ENCODE measurements at places on chromosomes 12 and 14.

- DNase-seq = peak; percentile 35
These were observed 10.6 kb upstream of the MAP4K5 start for GRCh38 chr14:50542941-50543418.

DNA sequence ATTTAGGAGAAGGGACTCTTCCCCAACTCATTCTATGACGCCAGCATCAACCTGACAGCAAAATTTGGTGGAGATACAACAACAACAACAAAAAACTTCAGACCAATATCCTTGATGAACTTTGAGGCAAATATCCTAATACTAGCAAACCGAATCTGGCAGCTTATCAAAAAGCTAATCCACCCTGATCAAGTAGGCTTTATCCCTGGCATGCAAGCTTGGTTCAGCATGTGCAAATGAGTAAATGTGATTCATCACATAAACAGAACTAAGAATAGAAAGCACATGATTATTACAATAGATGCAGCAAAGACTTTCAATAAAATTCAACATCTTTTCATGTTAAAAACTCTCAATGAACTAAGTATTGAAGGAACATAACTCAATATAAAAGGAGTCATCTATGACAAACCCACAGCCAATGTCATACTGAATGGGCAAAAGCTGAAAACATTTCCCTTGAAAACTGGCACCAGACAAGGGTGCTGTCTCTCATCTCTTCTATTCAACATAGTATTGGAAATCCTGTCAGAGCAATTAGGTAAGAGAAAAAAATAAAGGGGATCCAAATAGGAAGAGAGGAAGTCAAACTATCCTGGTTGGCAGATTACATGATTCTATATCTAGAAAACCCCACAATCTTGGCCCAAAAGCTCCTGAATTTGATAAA, 233.3 kb downstream of the CCDC59 start:
- DNase-seq = no peak

DNA sequence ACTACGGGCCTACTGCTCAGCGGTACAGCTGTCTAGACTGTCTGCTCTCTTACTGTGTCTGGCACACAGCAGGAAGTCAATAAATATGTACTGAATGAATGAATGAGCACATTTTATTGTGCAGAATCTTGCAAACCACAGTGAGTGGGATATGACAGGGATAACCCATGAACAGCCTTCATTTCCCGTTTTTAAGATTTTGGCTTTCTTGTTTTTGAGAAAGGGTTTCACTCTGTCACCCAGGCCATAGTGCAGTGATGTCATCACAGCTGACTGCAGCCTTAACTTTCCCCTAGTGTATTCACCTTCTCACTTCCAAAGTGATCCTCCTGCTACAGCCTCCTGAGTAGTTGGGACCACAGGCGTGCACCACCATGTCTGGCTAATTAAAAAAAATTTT, 203.1 kb downstream of the AEBP2 start:
- no peak for DNase-seq

GRCh38 chr12:57765698-57766463, 997 bp downstream of the CYP27B1 start:
- no peak for DNase-seq

DNA sequence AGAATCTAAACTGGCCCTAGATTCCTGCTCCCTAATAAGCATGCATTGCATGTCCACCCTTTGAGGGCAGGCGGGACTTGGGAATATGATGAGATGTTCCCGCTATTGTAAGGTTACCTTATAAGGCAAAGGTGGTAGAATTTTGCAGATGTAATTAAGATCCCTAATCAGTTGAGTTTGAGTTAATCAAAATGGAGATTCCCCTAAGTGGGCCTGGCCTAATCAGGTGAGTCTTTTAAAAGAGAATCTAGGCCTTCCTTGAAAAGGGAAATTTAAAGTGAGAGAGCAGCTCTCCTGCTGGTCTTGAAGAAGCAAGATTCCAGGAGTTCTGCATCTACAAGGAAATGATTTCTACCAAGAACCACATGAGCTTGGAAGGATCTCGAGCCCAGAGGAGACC, 83.4 kb downstream of the DICER1 start:
- no peak for DNase-seq

GRCh38 chr14:91140672-91141071, 26.8 kb downstream of the DGLUCY start:
- no peak for DNase-seq

DNA sequence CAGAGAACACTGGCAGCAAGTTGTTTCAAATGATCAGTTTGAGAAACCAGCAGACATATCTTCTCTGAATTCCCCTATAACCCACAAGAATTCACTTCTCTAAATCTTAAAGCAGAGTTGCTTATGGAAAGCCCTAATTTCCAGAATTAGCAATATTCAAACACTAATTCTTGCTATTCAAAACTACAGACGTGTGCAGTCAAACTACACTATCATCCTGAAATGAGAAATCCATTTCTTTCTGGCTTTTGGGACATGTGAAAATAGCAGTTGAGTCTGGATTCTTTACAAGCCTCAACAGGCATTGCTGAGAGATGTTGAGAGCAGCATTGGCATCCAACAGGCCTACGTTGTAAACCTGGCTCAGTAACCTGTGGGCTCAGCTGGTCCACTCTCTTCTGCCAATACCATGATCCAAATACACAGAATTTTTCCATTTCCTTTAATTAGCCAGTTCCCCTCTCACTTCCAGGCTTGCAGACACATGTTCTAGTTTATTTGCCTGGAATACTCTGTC, 74.6 kb upstream of the TMTC1 start:
- no peak for DNase-seq

DNA sequence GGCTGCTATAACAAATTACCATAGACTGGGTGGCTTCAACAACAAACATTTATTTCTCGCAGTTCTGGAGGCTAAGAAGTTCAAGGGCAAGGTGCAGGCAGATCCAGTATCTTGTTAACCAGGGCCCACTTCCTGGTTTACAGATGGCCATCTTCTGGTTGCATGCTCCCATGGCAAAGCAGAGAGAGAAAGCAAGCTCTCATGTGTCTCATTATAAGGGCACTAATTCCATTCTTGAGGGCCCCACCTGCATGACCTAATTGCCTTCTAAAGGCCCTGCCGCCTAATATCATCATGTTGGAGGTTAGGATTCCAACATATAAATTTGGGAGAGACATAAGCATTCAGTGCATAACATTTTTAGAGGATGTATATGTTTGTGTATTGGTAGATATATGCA, 280.1 kb upstream of the TMPO start:
- DNase-seq = no peak

DNA sequence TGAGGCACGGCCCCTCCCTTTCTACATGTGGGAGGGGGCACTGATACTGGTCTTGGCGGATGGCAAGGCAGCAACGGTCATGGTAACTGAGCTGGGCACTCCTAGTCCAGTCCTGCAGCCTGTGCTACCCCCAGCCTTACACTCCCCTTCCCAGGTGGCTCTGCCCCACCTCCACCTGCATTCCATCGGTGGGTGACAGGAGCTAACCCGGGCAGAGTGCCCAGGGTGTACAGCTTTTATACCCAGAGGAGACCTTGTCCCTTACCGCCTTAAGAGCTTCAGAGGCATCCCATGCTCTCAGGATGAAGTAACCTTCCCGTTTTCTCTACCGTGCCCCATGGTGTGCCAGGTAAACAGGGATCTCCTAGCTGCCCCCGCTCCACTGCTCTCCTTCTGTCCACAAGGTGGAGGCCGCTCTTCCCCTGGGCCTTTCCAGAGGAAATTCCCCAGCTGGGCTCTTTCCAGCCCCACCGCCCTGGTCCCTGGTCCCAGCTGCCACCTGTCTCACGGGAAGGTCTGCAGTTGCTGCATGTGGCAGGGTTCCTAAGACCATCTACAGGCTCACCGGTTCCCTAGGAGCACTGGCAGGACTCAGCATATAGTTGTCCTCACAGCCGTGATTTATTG, 20.5 kb downstream of the BRI3BP start:
- DNase-seq = no peak

DNA sequence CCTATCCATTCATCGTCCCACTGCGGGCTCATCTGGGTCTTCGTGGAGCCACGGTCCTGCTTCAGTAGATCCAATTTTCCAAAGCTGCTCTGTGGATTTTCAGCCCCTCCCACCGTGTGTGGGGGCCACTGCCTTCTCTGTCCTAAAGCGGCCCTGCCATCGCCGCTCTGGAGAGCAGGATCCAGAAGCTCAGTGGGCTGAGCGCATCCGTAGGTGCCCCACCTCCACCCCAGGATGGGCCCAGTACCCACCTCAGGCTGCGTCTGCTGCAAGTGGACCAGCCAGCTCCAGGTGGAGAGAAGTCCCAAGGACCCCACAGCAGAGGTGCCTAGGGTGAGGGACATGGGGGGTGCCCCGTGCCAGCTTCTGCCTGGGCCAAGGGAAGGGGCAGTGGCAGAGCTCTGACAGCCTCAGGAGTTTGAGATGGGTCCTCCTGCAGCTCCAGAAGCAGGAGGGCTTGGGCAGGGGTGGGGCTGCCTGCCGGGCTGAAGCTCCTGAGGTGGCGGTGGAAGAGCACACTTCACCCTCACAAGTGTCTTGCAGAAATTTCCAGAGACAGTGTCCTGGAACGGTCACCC, 148.1 kb upstream of the C14orf180 start:
- no peak for DNase-seq

DNA sequence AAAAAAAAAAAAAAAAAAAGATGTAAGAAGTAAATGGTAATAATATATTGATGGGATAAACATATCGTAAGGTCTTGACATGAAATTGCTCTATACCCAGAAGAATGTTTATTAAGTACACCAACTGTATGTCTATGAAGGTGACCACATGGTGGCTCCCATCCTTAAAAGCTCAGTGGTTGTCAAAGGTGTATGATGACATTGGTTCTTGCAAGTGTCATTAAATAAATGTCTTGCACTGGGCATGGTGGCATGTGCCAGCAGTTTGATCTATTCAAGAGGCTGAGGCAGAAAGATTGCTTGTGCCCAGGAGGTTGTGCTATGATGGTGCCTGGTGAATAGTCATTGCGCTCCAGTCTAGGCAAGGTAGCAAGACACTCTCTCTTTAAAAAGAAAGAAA, 10.4 kb downstream of the CCT2 start:
- no peak for DNase-seq

DNA sequence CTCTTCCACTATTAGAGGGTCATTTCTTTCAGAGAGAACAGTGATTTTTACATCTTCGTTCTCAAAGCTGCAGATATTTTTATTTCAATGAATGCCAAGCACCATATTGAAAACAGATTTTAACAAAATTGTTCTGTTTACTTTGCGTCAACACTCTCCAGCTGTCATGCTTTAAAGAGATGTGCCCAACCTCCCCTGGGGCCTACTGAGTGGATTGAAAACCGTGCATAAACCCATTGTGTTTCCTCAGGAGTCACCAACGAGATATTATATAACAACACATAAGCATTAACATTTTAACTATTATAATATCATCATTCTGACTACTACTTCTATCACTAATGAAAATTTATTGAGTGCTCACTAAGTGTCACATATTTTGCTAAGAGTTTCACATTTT, 81.6 kb downstream of the MYF5 start:
- no peak for DNase-seq

GRCh38 chr12:55142669-55143565, 16.7 kb downstream of the OR9K2 start:
- peak; percentile 64 for DNase-seq

- no peak for DNase-seq
These were observed 422.3 kb downstream of the FUT8 start for GRCh38 chr14:65834812-65835211.

- DNase-seq = no peak
These were observed 15.7 kb downstream of the MLXIP start for GRCh38 chr12:122094137-122094734.

DNA sequence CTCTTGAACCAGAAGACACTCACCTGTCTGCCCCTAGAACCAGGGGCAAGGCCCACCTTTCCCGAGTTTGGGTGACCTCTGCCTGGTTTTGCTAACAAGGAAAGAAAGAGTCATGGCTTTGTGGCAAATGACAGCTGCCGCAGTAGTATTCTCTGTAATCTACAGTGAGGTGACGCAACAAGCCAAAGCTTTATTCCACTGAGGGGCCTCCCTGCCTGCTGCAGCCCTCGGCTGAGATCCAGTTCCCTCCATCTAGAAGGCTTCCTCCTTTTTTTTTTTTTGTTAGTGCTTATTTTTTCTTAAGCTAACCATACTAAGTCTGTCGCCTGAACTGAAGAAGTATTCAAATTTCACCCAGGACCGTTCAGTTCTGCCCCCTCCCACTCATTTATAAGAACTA, 142.3 kb upstream of the TMCC3 start:
- no peak for DNase-seq

GRCh38 chr14:96634481-96634880, 132.3 kb downstream of the PAPOLA start:
- DNase-seq = no peak

GRCh38 chr12:83408146-83408545, 721.4 kb downstream of the TMTC2 start:
- DNase-seq = no peak

DNA sequence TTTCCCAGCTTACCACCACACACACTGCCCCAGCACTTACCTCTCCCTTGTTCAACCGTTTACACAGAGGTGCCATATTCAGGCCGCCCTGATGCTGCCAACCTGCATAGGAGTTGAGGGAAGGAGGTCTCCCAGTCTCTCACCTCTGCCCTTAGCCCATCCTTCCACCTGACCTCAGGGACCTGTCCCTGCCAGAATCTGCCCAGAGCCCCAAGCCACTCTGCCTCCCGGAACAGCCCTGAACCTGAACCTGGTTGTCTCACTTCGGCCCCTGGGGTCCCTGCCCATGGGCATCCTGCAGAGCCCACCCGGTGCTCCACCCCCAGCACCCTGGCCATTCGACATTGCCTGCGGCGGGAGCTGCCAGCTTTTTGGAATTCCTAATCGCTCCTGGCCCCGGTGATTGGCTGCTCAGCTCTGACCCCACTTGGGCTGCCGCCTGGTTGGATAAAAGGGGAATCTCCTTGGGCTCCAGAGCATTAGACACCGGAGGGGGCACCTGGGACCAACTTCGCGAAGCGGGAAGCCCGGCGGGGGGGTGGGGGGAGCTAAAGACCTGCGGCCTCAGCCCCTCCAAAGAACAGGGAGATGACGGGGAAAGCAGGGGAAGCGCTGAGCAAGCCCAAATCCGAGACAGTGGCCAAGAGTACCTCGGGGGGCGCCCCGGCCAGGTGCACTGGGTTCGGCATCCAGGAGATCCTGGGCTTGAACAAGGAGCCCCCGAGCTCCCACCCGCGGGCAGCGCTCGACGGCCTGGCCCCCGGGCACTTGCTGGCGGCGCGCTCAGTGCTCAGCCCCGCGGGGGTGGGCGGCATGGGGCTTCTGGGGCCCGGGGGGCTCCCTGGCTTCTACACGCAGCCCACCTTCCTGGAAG, at the start of gene VSX2:
Gene VSX2 (plus strand): TSS at position 476 of the 874 bp plus-strand sequence. CDS start 113 bp downstream, at position 589.
- DNase-seq = no peak

GRCh38 chr14:99064262-99064954, 207.6 kb downstream of the BCL11B start:
- no peak for DNase-seq

DNA sequence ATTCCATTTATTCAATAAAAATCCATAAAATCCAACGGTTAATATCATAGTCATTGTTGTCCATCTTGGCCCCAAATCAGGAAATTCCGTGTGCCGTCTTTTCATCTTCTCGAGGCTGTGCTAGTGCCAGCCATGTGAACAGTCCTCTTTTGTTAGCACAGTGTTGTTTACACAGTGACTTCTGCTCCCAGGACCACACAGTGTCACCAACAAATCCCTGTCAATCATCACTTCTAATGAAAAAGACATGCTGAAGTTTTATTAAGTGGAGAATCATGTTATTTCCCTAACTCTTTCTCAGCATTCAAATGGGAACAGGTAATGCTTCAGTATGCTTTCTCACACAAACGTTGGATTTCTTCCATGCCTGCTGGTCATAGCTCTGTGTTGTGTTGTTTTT, 1.9 kb upstream of the SLCO1A2 start:
- DNase-seq = no peak

- DNase-seq = no peak
These were observed 24.7 kb downstream of the NCKAP1L start for GRCh38 chr12:54522243-54522642.

- peak; percentile 7 for DNase-seq
These were observed 27.7 kb downstream of the DIO3 start for GRCh38 chr14:101588990-101589389.

Measured in stimulated activated CD8-positive, alpha-beta memory T cell treated with anti-CD3 and anti-CD28 coated beads, Interleukin-4, amount 100 ng/mL, for 48 hours (primary cell).